Neuronal stem cell (in vitro differentiated cells): ENCODE measurements at places on chromosomes 3 and 15.

- no peak for DNase-seq
These were observed 193.8 kb downstream of the RORA start for GRCh38 chr15:61035311-61035710.

GRCh38 chr15:87597346-87598052 lies 659.0 kb downstream of the NTRK3 start:
- DNase-seq, result no peak

- DNase-seq, result no peak
These were observed 65.5 kb downstream of the CORO2B start for GRCh38 chr15:68644083-68644904.

- no peak for DNase-seq
These were observed 160.0 kb downstream of the FRMD5 start for GRCh38 chr15:44034933-44035624.

- DNase-seq, result no peak
These were observed 73.2 kb downstream of the SUCNR1 start for GRCh38 chr3:151946606-151947005.

GRCh38 chr15:91980502-91981267 lies 127.2 kb downstream of the SLCO3A1 start:
- no peak for DNase-seq

DNA sequence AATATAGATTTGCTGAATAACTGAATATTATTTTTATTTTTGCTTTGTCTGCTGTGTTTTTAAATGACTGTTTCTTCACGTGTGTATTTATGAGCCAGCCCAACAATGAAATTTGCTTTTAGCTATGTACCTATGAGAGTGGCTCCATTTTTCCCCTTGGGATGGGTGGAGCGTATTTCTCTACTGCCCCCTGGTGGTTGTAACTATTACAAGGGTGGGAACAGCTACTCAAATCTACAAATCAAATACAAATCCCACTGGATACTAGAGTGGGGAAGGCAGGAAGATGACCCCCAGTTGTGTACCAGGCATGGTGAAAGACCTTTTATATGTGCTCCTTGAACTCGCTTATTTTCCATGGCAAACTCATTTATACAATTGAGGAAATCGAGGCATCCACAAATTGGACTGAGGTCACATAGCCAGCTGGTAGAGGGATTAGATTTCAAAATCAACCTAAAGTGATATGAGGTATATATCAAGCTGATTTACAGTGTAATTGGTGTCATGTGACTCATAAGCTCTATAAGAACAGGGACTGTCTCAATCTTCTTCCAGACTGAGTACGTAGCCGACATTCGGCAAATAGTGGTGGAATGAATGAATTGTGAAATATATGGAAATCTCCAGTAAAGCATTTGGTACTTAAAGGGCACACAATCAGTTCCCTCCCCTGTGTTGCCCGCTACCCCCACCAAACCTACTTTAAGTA lies 69.5 kb upstream of the VEPH1 start:
- DNase-seq, result peak; percentile 43

DNA sequence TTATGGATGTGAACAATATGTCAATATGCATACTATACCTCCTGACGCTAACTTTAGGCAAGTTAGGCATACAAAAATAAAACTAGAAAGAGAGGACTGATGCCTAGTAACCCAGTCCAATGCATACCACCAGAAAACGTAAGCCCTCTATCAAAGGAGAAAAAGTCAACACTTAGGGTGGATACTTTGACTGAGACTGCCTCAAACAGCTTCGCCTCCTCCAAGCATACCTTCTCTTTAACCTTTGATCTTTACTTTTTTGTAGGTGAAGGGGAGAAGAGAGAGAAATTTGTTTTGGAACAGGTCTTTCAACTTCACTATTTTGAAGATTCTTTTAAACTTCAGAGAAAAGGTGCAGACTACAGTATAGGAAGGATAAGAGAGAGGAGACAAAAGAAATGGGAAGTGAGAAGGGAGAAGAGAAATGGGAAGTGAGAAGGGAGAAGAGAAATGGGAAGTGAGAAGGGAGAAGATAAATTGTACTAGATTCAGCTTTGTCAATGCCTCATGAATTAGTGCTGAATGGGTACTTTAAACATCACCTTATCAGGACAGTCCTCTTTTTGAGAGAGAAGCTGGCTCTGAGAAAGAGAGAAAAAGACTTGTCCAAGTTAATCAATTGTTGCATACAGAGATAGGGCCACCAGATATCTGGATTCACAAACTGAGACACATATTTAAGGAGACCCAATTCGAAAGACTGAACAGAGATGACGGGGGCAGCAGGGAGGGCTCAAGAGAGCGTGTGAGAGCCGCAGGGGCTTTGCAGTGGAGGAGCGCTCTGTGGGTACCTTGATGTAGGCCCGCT lies 1.0 kb downstream of the P3H2 start:
- DNase-seq, result no peak

DNA sequence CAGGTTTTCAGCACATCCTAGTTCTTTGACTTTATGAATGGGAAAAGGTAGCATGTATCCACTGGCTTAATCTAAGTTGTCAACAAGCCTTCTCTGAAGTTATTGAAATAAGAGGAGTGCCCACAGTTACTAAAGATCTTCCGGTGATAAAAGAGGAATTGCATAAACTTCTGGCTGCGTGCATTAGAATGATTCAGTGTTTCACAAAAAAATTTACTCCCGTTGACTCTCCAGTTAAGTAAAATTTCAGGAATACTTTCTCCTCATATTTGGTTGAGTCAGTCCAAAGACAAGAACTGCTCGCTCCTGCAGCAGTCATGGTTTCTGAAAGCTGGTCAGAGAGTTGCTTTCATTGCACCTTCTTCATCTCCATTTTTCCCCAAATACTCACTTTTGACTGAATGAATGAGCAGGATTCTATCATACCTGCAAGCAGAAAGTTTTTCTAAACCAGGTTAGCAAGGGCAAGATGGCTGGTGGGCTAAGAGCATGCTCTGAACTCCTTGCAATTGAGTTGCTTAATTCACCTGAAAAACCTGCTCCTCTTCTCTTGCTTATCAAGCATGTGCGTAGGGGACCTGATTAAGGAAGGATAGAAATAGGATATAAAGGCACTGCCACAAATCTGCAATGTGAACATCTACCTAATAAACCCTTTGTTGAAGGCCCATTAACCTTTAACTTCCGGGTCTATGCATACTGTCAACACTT lies 64.2 kb upstream of the TIMP4 start:
- no peak for DNase-seq

DNA sequence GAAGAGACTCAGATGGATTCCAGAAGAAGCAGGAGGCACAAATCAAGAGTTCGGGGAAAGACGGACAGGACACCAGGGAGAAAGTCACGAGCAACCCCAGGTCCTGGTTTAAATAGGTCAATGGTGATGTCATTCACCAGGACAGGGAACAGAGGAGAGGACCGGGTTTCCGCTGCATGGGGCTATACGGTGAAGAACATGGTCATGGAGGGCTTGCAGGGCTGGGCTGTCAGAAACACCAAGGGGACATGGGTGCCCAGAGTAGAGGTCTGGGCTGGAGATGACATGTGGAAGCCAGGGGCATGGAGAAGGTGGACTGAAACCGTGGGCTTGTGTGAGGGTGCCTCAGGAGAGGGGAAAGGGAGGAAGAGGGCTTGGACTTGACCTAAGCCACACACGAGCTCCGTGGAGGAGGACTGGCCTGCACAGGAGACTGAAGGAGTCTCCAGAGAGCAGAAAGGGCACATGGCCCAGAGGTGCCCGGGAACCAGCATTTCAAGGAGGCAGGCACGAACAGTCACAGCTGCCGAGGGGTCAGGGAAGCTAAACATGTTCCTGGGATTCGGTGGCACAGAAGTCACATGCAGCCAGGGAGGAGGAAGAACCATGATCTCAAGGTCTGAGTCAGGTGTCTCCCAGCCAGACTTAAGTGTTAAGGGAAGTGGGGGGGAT lies 54.2 kb upstream of the RPL32 start:
- DNase-seq, result no peak

- DNase-seq, result no peak
These were observed 750 bp upstream of the HHLA2 start for GRCh38 chr3:108295421-108296175.

- DNase-seq, result no peak
These were observed 7.4 kb downstream of the SLC38A3 start for GRCh38 chr3:50212502-50212901.

DNA sequence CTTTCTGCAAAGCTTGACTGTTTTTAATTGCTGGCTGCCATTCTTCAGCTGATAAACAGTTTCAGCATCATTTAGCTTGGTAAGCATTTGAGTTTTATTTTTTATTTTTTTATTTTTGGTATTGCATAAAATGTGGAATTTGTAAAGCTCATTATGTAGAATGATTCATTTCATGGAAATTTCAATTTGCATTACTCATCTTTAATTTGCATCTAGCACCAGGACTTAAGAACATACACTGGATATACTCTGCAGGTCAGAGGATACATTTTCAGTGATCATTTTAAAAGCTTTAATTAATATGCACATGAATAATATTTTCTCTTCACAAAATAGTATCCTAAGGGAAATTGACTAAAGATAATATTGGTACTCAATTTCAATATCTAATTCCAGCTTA lies 732.4 kb upstream of the BCHE start:
- DNase-seq, result no peak

DNA sequence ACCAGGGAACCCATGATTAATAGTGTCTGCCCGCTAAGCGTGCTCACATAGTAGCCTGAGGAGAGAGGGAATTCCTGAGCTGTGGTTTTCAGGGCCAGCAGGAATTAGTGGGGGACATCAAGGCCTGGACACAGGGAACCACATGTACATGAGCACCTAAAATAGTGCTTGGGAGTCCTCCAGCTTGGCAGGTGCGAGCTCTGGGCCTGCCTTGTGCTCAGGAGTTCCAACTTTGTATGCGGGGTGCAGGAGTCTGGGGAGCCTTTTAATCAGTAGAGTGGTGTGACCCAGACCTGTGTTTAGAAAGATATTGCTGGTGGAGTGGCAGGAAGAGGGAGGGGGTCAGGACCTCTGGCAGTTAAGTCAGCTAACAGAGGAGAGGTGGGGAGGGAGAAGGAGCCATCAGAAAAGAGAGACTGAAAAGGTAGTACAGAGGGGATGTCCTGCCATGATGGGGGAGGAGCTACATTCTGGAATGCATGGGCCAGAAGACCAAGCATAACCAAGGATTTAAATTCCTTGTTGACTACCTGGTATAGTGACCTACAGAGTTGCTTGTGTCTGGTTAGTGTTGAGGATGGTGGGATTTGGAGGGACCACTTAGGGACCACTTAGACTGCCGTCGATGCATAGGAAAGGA lies 1.9 kb downstream of the DAG1 start:
- DNase-seq, result no peak

- no peak for DNase-seq
These were observed 171.2 kb upstream of the PFN2 start for GRCh38 chr3:150141790-150142326.

GRCh38 chr3:143363949-143364348 lies 244.4 kb downstream of the CHST2 start:
- no peak for DNase-seq

- DNase-seq, result no peak
These were observed 7.4 kb downstream of the RPL14 start for GRCh38 chr3:40464339-40465110.

- no peak for DNase-seq
These were observed 13.4 kb downstream of the WDR72 start for GRCh38 chr15:53746101-53746500.

- no peak for DNase-seq
These were observed 216.9 kb upstream of the CDIN1 start for GRCh38 chr15:36362509-36362915.

- no peak for DNase-seq
These were observed 15.8 kb downstream of the LOXL1 start for GRCh38 chr15:73941871-73942635.

GRCh38 chr3:81291586-81291985 lies 469.9 kb downstream of the GBE1 start:
- no peak for DNase-seq

GRCh38 chr3:127692501-127693335 lies 20.0 kb downstream of the ABTB1 start:
- DNase-seq, result no peak

DNA sequence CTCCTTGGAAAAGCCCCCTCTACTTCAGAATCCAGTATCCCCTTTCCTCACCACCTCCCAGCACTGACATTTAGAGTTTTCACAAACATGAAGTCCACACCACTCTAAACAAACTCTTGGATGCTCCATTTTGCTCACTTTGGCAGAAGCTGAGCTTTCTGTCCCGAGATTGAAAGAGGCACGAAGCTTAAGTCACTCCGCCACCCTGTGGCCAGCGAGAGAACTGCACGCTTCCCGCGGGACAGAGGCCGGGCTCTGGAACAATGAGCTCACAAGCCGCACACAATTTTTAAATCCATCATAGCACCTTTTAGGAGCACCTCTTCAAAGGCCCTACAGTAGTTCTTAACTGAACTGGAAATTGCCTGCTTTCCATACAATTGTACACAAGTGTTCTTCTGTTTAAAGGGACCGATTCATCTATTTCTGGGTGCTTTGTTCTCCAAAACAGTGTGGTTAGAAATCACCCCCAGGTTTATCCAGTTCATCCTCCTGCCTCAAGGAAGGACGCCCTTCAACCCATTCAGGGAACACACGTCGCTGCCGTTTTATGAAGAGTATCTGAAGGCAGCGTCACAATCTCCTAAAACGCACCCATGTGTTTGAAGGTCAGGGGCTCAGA lies 226.1 kb downstream of the VPS13C start:
- peak; percentile 77 for DNase-seq

DNA sequence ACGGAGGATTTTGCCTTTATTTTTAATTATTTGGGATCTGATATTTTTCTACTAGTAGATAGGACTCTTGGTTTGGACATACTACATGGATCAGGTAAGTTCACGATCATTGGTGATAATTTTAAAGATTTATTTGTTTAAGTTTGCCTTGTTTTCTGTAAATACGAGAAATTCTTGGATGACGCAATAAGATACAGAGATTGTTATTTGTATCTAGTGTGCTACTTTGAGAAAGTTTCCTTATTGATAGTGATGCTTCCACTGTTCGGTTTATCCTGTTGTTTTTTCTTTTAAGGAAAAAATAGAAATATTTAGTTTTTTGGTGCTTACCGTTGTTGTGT lies 577 bp downstream of the CHD2 start:
- no peak for DNase-seq

- peak; percentile 21 for DNase-seq
These were observed 47.0 kb downstream of the MTHFS start for GRCh38 chr15:79849789-79850188.
